Neural crest cell (in vitro differentiated cells): ENCODE measurements at places on chromosomes 7 and 10.

DNA sequence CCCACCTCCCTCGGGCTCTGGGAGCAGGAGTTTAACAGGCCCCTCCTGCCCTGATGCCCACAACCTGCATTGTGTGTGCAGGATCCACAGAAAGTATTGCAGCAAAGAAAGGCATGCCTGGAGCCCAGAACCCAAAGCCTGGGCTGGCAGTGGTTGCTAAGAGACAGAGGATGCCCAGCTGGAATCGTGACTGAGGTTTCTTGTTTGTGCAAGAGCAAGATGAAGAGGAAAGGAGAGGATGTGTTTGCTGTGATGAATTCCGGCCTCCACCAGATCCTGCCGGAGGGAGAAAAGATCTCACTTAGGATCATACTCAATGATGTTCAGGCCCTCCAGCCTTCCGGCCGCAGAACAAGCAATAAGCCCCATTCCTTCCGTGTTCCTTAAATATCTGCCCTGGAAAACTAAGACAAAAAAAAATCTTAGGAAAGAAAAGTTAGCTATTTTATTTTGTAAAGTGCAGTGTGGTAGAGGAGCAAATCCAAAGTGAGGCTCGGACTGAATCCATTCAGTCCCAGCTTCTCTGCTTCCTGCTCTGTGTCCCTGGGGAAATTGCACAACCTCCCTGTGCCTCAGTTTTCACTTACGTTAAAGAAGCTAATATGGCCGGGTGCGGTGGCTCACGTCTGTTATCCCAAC lies 57.1 kb downstream of the SLIT1 start:
- no peak for DNase-seq

- DNase-seq = no peak
Measured at GRCh38 chr10:132400041-132400546, 3.1 kb downstream of the PWWP2B start.

DNA sequence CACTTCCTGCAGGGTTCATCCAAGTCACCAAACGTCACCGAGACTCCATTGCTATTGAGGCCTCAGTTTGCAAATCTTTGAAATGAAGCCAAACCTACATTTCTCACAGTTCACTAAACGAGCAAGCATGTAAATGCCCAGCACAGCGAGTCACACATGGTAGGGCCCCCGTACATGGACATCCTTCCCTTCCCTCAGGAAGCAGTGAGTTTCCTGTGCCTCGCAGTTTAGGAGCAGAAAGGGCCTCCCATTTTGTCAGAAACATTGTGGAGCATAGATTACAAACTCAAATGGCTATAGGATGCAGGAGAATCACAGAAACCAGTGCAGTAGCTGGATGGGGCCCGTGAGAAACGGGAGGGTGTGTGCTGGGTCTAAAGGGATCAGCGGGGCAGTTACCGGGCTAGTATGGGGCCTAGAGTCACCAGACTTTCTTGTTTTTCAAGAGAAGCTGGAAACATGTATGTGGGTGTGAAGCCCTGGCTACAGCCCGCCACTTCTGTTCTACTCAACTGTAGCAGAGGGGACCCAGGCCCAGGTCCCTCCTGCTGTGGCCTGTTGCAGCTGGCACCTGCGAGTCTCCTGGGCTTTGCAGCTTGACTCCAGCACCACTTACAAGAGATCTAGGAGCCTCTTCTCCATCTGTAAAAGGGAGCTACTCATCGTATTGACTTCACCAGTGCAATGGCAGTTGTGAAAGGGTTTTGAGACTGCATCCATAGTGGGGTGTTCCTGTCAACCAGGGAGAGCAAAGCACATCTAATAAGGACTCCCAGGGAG lies 14.2 kb upstream of the SLC18A3 start:
- no peak for DNase-seq

DNA sequence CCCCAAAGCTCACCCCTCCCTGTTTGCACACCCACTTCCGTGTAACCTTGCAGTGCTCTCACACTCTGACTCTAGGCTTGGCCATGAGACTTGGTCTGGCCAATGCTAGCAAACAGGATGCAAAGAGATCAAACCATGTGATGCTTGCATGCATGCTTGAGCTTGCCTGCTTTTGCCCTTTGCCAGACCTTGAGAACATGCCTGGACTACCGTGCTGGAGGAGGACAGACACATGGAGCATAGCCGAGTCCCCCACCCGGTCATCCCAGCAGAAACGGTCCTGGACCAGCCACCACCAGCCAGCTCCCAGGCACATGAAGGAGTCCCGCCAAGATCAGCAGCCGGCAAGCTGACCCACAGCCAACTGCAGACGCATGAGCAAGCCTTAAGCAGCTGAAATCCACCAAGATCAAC lies 23.4 kb downstream of the PYROXD2 start:
- no peak for DNase-seq

- DNase-seq = no peak
Measured at GRCh38 chr7:127290801-127291361, 38.1 kb upstream of the GRM8 start.

DNA sequence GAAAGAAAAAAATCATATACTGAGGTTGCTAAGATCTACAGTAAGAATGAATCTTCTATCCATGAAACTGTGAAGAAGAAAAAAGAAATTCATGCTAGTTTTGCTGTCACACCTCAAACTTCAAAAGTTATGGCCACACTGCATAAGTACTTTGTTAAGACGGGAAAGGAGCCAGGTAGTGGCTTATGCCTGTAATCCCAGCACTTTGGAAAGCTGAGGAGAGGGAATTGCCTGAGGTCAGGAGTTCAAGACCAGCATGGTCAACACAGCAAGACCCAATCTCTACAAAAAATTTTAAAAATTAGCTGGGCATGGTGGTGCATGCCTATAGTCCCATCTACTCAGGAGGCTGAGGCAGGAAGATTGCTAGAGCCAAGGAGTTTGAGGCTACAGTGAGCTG lies 22.1 kb downstream of the CCDC186 start:
- no peak for DNase-seq

DNA sequence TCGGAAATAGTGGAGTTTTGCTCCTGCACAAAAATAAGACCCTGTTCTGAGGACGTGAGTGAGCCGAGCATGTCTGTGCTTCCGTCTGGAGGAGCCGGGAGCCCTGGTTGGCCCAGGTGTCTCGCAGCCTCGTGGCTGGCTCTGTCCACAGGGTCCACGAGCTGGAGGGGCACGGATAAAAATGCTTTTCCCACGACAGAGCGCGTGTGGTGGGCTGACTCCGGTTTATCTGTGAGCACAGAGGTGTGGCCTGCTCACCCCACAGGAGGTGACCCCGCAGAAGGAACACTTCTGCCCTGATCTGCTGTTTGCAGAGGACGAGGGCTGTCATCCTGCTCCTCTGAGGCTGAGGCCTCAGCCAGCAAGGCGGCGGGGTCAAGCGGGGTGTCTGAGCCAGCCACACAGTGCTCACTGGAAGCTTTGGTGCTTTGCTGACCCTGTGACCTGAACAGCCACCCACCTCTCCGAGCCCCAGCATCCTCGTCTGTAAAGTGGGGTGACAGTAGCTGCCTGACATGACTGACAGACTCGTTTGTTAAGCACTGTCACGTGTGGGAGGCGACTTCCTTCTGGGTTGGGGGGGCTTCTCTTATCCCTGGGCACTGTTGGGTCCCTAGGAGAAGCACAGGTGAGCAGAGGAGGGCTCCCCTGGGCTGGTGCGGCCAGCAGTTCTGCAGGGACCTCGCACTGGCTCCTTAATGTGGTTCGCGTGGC lies 162.5 kb downstream of the DNAJB6 start:
- no peak for DNase-seq

- no peak for DNase-seq
Measured at GRCh38 chr10:51743146-51743545, 43.8 kb upstream of the CSTF2T start.

- no peak for DNase-seq
Measured at GRCh38 chr7:90413185-90413528, 9.9 kb downstream of the CLDN12 start.

- DNase-seq = no peak
Measured at GRCh38 chr7:91565499-91566401, 301.5 kb downstream of the FZD1 start.

DNA sequence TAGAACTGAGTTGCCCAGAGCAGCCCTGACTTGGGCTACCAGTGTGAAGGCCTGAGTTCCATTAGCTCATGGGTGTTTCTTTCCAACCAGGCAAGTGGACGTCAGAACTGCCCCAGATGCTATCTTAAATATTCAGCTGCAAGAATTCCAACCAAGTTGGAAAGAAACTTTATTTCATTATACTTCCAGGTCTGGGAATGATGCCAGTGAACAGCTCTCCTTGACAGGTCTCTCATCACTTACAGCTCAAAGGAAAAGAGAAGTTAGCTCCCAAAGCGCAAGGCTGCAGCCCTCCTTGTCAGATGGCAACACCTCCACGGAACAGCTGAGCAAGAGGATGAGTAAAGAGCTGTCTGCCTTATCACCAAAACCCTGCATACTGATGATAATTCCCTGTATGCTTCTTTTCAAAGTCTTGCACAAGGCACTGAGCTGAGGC lies 255.5 kb upstream of the AOAH start:
- no peak for DNase-seq

DNA sequence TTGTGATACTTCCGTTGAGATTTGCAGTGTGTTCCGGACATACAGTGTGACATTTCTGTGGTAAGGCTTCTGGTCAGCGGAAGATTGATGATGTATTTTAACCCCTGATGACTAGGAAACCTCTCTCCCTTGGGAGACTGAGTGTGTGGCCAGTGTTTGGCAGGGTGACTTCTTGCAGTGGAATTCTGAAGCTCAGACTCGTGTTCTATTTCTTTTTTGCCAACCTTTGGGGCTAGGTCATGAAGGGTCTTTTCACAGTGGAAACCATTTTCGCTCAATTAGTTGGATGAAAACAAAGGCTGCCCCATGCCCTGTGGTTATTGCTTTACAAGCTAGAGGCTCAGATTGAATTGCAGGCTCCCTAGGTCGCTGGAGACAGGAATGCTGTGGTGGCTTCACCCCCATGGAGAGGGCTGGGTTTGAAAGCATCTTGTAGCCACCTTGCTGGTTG lies 288.9 kb downstream of the BBS9 start:
- no peak for DNase-seq

DNA sequence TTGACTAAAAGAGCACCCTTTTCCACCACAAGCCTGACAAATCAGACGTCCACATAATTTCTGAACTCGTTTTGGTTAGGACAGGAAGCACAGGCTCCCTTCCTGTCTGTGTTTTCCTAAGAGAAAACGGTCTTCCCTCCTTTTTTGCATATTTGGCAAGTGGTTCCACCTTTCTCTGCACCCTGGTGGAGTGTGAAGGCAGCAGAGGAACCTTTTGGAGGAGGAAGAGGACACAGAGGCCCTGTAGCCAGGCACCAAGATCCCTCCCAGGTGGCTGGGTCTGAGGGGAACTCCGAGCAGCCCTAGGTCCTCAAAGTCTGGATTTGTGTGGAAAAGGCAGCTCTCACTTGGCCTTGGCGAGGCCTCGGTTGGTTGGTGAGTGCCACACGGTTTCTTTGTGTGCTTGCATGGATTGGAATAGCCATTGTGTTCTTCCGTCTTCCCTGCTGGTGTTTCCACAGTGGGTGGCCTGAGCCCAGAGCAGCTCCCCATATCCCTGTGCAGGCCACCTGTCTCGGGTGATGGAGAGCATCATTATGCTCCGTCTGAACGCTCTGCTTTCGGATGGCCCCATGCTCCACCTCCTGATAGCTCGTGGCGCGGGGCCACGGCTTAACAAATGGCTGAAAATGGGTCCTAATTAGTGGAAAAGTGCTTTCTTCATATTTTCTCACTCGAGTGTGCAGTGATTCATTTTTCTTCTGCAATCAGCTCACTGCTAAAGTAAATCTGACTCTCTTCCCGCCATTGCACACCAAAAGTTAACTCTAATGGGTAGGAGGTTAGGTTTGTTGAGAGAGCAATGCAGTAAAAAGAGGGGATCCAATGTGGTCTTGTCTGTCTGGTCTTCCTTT lies 4.2 kb downstream of the IKZF1 start:
- DNase-seq = no peak

DNA sequence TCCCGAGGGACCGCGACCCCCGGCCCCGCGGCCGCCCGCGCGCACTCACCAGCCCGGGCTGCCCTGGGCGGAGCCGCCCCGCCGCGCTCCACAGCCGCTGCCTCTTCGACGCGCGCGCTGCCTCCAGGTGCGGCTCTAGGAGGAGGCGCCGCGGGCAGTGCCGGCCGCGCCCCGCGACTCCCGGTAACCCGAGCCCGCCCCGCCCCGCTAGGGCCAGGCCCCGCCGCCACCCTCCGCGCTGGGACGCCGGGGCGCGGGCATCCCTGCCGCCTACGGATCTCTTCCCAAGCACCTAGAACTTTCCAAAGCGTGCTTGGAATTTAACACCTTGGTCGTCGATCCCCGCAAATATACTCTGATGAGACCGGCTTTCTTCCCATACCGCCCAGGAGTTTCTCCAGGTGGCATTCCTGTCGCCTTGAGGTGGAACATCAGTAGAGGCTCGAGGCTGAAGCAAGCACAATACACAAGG lies at the start of gene SLC26A5:
Gene SLC26A5 (minus strand): TSS at position 159 of the 472 bp plus-strand sequence. CDS start 24,693 bp downstream, outside the sequence.
- DNase-seq = peak; percentile 2

- DNase-seq = no peak
Measured at GRCh38 chr7:45187946-45188411, 30.4 kb downstream of the RAMP3 start.

DNA sequence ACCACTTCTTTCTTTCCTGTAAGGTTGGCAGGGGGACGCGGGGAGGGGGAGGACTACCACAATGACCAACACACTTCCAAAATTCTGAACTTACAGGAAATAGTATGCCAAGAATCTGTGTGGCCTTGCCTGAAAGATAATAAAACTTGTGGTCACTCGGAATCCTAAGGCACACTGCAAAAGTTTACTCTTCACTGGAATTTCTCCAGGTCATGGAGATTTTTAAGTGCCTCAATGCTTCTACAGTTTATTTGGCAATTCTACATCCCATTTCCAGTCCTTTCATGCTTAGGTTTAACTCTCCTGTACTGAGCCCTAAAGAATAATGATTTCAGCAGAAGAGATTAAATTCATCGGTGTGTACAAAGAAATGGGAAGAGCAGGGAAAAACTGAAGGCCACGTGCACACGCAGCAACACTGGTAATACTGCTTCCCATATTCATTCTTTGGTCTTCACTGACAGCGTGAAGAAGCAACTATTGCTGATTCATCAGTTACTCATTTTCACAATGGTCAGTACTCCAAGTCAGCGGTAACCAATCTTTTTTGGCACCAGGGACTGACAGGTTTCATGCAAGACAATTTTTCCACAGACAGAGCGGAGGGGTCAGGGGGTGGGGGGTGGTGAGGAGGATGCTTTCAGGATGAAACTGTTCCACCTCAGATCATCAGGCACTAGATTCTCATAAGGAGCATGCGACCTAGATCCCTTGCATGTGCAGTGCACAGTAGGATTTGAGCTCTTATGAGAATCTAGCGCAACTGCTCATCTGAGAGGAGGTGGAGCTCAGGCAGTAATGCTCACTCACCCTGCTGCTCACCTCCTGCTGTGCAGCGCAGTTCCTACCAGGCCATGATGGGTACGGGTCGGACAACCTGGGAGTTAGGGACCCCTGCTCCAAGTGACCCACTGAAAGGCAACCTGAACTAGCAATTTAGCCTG lies 9.8 kb downstream of the LARP4B start:
- DNase-seq = no peak
